Activated CD4-positive, alpha-beta T cell treated with anti-CD3 and anti-CD28 coated beads for 36 hours (primary cell): ENCODE measurements at places on chromosomes 12 and 14. TPM values are rescaled to one million over a fixed set of nuclear protein-coding genes. Genes with fewer than 3 reads are reported as not detected.

INF2 gene
- total RNA-seq, result 66.0 TPM

LRTM2 gene
- not detected for total RNA-seq

RPAP3 gene
- 55.3 TPM for total RNA-seq

TMTC2 gene
- 2.4 TPM for total RNA-seq

ST8SIA1 gene
- 1.6 TPM for total RNA-seq

SLC6A12 gene
- total RNA-seq, result 0.35 TPM

RFLNA gene
- not detected for total RNA-seq

CLEC4D gene
- total RNA-seq, result not detected

SPRING1 gene
- 15.3 TPM for total RNA-seq

LRRK2 gene
- total RNA-seq, result not detected

MCRS1 gene
- total RNA-seq, result 58.2 TPM

AJUBA gene
- 3.2 TPM for total RNA-seq

NRL gene
- 1.6 TPM for total RNA-seq

AGAP2 gene
- 28.0 TPM for total RNA-seq

LPAR5 gene
- 3.5 TPM for total RNA-seq

VASH1 gene
- total RNA-seq, result 5.3 TPM

FGF6 gene
- total RNA-seq, result not detected

RASAL1 gene
- total RNA-seq, result 9.0 TPM

ASCL4 gene
- not detected for total RNA-seq

ASCL1 gene
- total RNA-seq, result not detected
